ENCODE measurements at places on chromosomes 2 and 18.

- H3K36me3 ChIP-seq = no peaks in the 10 kb centered on the region
- no peaks in the 10 kb centered on the region for H3K4me1 ChIP-seq
- no peak for DNase-seq
Measured at GRCh38 chr2:124563426-124563825, 538.3 kb downstream of the CNTNAP5 start.

GRCh38 chr18:32372381-32373061, 98.2 kb downstream of the GAREM1 start:
- peaks cover 16% of the 10 kb centered on the region for H3K4me1 ChIP-seq
- no peak overlapping the region for H3K27ac ChIP-seq
- H3K36me3 ChIP-seq = no peaks in the 10 kb centered on the region
- H3K27me3 ChIP-seq = no peaks in the 10 kb centered on the region
- no peak overlapping the region for H3K4me3 ChIP-seq

GRCh38 chr2:115574667-115575066, 1132.2 kb downstream of the DPP10 start:
- no peaks in the 10 kb centered on the region for H3K4me1 ChIP-seq
- H3K4me3 ChIP-seq = no peak overlapping the region
- no peak for DNase-seq
- H3K27ac ChIP-seq = no peak overlapping the region
- H3K36me3 ChIP-seq = no peaks in the 10 kb centered on the region
- no peaks in the 10 kb centered on the region for H3K27me3 ChIP-seq

DNA sequence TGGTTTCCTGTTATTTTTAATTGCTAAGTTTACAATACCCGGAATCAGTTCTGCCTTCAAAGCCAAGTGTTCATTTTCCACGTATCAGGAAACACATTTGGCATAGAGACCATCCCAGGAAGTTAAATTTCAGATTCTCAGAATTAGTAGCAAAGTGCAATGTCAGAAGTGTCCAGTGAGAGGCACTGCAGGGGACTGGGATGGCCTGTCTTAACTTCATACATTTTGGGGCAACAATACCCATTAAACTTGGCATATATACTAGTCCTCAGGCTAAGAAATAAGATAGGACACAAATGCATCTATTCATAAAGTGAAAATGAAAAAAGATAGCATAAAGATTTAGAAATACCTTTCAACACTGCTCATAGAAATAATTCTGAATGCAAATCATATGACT, 1.5 kb upstream of the IL1RL2 start:
- H3K27ac ChIP-seq = no peak overlapping the region
- no peak overlapping the region for H3K4me3 ChIP-seq
- H3K36me3 ChIP-seq = no peaks in the 10 kb centered on the region

DNA sequence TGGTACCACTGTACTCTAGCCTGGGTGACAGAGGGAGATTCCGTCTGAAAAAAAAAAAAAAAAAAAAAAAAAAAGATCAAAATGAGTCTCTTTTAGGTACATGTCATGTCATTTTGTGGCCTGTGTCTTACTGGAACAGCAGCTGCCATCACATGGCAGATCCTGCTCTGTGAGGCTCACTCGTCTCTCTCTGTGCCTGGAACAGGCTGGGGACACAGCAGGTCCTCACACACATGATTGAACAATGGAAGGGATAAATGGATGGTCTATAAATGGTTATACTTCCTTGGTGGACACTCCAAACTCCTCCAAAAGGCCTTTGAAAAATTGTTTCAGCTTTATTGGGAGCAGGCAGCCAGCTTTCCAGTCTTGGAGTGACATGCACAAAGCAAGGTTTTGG, 236.2 kb upstream of the COPS8 start:
- no peaks in the 10 kb centered on the region for H3K4me1 ChIP-seq
- H3K27me3 ChIP-seq = no peaks in the 10 kb centered on the region
- H3K36me3 ChIP-seq = no peaks in the 10 kb centered on the region
- no peak overlapping the region for H3K4me3 ChIP-seq
- H3K27ac ChIP-seq = no peak overlapping the region
- no peak for DNase-seq

DNA sequence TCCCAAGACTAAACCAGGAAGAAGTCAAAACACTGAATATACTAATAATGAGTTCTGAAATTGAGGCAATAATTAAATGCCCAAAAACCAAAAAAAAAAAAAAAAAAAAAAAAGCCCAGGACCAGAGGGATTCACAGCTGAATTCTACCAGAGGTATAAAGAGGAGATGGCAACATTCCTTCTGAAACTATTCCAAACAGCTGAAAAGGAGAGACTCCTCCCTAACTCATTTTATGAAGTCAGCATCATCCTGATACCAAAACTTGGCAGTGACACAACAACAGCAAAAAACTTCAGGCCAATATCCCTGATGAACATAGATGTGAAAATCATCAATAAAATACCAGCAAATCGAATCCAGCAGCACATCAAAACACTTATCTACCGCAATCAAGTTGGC, 108.5 kb upstream of the COL3A1 start:
- no peaks in the 10 kb centered on the region for H3K27me3 ChIP-seq
- H3K4me1 ChIP-seq = no peaks in the 10 kb centered on the region
- no peak for DNase-seq
- H3K27ac ChIP-seq = no peak overlapping the region

GRCh38 chr2:27219091-27219490, 1.9 kb downstream of the CAD start:
- no peaks in the 10 kb centered on the region for H3K27me3 ChIP-seq
- H3K27ac ChIP-seq = no peak overlapping the region
- H3K36me3 ChIP-seq = peaks cover 15% of the 10 kb centered on the region
- no peak for DNase-seq
- peaks cover 9% of the 10 kb centered on the region for H3K4me1 ChIP-seq

DNA sequence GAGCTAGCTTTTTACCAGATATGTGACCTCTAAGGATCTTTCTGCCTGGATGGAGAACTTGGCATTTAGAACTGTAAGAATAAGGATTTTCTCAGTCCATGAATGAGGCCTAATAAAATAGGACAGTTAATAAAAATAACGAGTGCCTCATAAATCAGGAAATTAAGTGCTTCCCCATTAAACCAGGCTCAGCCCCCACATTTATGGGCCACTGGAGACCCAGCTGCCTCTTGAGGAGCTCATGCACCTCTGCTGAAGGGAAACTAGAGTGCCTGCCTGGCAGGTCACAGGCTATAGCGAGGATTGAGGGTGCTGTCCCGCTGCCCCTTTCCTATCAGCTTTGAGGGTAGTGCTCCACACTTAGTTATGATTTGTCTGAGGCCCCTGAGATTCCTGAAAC, 158.0 kb downstream of the ALK start:
- no peaks in the 10 kb centered on the region for H3K27me3 ChIP-seq
- H3K27ac ChIP-seq = no peak overlapping the region
- no peak for DNase-seq
- H3K4me3 ChIP-seq = no peak overlapping the region

DNA sequence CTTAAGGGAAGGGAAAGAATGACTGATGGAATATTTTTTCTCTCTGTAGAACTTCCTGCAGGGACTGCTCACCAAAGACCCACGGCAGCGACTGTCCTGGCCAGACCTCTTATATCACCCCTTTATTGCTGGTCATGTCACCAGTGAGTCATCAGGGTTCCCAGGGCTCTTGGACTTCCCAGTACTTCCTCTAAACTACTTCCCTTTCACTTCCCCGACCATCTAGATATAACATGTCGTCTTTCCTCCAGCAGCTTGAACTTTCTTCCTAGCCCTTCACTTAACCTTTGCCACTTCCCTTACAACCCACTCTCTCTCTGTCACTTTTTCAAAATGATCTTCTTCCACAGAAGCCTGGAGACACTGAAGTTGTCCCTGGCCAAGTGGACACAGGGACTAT, 7.2 kb downstream of the STK36 start:
- H3K4me1 ChIP-seq = no peaks in the 10 kb centered on the region
- H3K4me3 ChIP-seq = no peak overlapping the region
- H3K36me3 ChIP-seq = peaks cover 78% of the 10 kb centered on the region

DNA sequence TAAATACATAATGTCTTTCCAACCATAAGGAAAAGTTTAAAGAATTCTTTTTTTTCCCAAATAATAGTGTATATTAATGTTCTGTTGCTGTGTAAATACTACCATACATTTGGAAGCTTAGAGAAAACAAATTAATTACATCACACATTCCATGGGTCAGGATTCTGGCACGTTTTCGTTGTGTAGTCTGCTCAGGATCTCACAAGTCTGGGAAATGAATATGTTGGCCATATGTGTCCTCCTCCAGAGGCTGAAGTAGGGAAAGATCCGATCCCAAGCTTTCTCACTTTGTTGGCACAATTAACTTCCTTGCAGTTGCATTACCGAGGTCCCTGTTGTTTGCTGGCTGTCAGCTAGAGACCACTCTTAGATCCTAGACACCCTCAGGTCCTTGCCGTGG, 83.9 kb downstream of the RPRM start:
- H3K4me1 ChIP-seq = no peaks in the 10 kb centered on the region
- no peak for DNase-seq
- no peak overlapping the region for H3K4me3 ChIP-seq
- H3K36me3 ChIP-seq = no peaks in the 10 kb centered on the region
- H3K27me3 ChIP-seq = no peaks in the 10 kb centered on the region
- no peak overlapping the region for H3K27ac ChIP-seq

DNA sequence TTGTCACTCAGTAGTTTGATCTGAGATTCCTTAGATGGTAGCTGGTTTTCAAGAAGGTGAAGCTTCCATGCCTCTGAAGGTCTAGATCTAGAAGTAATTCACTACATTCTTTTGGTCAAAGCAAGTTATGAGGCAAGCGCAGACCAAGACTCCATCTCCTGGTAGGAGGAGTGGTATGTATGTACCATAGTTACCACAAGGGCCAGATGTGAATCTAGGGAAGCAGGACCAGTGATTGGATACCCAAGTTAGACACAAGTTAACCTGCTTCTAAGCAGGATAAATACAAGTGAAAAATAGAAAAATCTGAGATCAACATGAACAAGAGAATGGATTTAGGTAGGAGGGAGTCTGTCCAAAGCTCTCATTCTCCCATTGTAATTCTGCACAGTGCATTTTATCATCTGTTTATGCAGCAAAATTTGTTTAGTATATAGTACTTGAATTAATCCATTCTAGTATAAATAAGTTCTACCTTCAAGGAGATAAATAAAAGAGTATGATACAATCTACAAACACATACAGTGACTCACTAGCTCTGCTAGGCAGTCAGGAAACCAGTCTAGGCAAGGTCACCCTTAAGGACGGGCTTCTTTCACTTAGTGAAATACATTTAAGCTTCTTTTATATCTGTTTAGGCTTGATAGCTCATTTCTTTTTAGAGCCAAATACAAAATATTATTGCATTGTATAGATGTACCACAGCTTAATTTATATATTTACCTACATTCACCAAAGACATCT, 14.2 kb upstream of the DOCK10 start:
- no peak overlapping the region for H3K27ac ChIP-seq
- no peaks in the 10 kb centered on the region for H3K4me1 ChIP-seq
- no peak overlapping the region for H3K4me3 ChIP-seq
- no peak for DNase-seq
- no peaks in the 10 kb centered on the region for H3K27me3 ChIP-seq

- H3K27me3 ChIP-seq = no peaks in the 10 kb centered on the region
- no peaks in the 10 kb centered on the region for H3K4me1 ChIP-seq
- no peaks in the 10 kb centered on the region for H3K36me3 ChIP-seq
- no peak overlapping the region for H3K27ac ChIP-seq
- no peak for DNase-seq
Measured at GRCh38 chr2:58629545-58630119, 388.5 kb upstream of the FANCL start.

DNA sequence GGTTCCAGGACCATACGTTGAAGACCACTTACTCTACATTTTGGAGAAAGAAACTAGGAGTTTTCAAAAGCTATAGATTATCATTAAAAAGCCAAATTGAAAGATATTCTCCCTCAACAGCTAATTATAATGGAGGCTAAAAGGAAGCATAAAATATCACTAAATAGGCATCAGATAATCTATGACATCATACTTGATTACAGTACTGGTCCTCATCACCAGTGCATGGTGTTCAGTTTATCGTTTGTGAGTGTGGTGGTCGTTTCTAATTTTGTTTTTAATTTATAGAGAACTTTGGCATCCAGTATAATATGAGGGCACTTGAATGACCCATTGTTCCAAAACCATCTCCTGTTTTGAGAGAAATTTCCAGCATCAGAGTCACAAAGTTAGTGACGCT, 80.9 kb downstream of the HNRNPLL start:
- no peaks in the 10 kb centered on the region for H3K36me3 ChIP-seq
- no peak overlapping the region for H3K4me3 ChIP-seq
- DNase-seq = no peak
- H3K4me1 ChIP-seq = peaks cover 8% of the 10 kb centered on the region

GRCh38 chr2:177175917-177176668, 36.5 kb upstream of the HNRNPA3 start:
- H3K4me1 ChIP-seq = no peaks in the 10 kb centered on the region
- H3K4me3 ChIP-seq = no peak overlapping the region
- no peaks in the 10 kb centered on the region for H3K27me3 ChIP-seq
- DNase-seq = no peak

DNA sequence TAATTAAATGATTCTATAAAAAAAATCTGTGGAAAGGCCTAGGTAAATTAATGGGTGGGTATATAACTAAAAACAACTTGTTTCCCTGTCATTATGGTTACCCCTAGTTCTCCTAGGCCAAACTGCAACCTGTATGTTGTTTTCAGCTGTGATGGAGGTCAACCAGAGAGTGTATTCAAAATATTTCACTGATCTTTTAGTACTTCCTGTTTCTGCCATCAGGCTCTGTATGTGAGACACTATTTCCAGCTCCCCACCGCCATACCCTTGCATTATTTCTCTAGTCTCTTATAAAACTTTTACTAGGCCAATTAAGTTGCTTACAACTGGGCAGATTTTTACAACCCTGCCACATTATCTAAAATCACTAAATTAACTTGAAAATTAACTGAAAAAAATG, 21.0 kb upstream of the CDKL4 start:
- no peak overlapping the region for H3K27ac ChIP-seq
- H3K4me3 ChIP-seq = no peak overlapping the region
- peaks cover 11% of the 10 kb centered on the region for H3K4me1 ChIP-seq
- no peak for DNase-seq

DNA sequence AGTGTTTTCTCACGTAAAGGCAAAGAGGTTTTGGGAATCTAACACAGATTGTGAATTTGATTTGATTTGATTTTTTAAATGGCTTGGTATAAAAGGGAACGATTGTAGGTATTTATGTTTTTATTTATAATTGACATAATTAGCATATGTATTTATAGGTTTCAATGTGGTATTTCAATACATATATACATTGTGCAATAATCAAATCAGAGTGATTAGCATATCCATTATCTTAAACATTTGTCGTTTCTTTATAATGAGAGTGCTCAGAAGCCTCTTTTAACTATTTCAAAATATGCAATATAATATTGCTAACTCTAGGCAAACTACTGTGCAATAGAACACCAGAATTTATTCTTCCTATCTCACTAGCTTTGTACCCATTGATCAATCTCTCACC, 35.1 kb upstream of the CDH2 start:
- no peak overlapping the region for H3K27ac ChIP-seq
- H3K27me3 ChIP-seq = no peaks in the 10 kb centered on the region

DNA sequence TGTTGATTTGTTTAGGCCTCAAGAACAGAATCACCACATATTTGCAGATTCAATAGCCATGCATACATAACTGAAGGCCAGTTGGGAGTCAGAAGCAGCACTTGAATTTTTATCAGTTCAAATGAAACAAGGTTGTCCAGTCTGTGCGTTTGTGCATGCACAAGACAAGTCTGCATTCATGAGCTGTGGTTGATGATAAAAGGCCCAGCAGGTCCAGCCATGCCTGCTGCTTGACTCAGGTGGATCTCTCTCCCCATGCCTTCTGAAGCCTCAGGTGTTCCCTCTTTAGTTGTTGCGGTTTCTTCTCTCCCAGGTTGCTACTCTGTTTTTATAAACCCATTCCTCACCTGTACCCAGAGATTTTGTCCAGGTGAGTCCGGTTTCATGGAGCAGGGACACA, 124.5 kb downstream of the CCDC102B start:
- H3K27ac ChIP-seq = no peak overlapping the region
- H3K4me3 ChIP-seq = no peak overlapping the region
- DNase-seq = no peak

Measured in tibial artery (tissue), 4 donors.